CD14-positive monocyte (primary cell): ENCODE measurements at places on chromosomes 12 and 14.

- DNase-seq = no peak
These were observed 161.8 kb upstream of the IGF1 start for GRCh38 chr12:102642199-102642598.

DNA sequence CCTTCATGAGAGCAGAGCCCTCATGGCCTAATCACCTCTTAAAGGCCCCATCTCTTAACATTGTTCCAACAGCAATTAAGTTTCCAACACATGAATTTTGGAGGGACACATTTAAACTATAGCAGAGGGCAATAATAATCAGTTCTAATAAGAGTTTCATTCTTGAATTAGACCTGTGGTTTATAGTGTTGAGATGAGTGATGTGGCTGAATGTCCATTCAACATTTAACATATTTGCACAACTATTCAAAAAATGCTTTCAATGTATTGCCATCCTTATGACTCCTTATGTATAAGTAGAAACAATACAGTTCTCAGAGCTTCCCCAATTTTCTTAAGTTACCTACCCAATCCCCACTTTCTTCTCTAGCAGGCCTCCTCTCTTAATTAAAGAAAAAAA, 21.5 kb downstream of the KLHL28 start:
- DNase-seq = no peak

DNA sequence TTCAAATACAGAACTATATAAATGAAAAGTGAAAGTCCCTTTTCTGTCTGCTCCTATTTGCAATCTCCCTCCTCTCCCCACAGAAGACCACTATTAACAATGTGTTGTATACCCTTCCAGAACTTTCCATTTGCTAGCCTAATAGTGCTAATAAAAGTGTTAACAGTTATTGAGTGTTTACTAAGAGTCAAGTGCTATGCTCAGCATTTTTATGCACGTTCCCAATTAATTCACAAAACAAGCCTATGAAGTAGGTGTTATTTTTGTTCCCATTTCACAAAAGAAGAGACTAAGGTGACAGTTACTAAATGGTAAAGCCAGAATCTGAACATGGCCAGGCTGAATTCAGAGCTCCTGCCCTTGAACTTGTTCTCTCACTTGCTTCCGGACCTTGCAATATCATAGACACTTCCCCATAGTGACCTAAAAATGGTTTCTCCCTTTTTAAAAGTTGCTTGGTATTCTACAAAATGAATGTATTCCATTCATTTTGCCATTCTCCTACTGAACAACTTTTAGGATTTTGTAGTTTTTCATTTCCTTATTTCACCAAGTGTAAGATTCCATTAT, 1.6 kb upstream of the PRKAB1 start:
- DNase-seq = peak; percentile 42

- peak; percentile 51 for DNase-seq
These were observed 53.1 kb upstream of the STON2 start for GRCh38 chr14:81453166-81453766.

DNA sequence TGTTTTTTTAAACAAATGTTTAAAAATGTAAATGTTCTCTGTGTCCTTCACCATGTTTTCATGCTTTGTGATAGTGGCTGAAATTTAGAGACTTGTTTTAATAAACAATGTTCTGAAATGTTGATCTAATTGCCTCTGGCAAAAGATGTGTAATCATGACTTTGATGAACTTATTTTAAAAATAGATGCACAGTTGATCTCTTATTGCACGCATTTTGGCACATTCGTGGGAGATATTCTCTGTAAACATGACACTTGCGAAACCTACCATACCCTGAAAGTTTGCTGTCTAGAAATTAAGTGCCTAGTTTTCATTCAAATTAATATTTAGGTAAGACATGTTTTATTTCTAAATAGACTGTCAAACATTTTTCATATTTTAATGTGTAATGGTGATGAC, 119.7 kb upstream of the DNM1L start:
- no peak for DNase-seq

DNA sequence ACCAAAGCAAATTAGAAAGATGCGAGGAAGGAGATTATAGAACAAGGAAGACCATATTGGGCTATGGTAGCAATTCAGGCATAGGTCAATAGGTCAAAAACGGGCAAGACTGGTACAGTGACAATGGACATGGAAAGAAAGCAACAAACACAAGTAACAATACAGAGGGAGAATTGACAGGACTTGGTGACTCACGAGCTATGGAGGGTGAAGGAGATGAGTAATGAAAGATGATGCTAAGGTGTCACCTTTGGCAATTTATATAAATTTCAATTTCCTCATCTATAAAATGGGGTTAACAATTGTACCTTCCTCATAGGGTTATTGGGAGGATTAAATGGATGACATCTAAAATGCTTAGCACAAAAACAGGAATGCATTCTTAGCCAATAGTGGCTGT, 15.1 kb upstream of the DUSP16 start:
- no peak for DNase-seq

- no peak for DNase-seq
These were observed 48.9 kb upstream of the C14orf180 start for GRCh38 chr14:104530646-104531045.

DNA sequence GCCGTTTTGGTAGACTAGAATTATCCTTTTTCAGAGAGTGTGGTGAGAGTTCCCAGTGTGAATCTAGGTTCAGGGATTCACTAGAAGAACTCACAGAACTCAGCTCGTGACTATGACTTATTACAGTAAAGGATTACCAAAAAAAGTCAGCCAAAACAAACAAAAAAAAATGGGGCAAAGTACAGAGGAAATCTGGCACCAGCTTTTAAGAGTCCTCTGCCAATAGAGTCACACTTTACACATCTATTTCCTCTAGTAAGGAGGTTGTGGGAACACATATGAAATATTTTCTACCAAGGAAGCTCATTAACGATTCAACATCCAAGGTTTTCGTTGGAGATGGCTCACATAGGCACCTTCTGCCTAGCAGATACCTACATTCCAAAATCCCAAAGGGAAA, 28.2 kb downstream of the TSPAN19 start:
- no peak for DNase-seq

DNA sequence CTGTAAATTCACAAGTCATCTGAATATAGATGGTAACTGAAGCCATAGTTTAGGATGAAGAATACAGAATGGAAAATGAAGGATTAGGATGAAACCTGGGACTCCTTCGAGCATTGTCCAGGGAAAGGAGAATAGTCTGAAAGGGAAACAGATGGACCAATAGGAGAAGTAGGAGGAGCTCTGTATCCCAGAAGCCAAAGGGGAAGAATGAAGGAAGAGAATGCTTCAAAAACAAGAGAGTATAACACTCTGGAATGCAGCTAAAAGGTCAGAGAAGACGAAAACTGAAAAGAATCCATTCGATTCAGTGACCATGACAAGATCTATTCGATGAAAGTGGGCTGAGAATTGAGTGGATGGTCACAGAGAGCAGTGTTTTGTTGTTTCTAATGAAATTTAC, 1.0 kb downstream of the GMFB start:
- no peak for DNase-seq

DNA sequence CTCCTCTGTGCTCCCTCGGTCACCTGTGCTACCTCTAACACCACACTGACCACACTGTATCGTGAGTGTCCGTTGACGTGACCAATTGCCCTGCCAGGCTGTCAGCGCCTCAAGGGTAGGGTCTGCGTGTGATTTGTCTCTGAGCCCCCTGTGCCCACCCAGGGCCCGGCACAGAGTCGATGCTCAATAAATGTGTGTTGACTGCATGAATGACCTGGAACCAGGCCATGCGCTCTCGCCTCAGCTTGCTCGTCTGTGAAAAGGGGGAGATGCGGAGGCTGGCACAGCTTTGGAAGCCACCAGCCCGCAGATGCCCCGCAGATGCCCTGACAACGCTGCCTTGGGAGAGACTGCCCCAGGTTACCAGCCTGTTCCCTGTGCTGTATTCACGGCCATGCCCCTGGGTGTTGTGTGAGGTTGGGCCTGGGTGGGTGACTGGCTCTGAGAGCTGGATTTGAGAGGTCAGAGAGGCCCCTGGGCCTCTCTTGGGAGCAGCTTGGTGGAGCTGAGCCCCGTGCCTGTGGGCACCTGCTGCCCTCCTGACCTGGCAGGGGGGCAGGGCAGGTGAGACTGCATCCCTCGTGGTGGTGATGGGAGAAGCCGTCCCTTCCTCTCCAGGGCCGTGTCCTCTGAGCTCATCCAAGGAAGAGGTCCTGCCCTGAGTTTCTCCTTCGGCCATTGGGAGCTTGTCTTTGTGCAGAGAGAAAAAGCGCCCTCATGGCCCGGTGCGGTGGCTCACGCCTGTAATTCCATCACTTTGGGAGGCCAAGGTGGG, 43.2 kb downstream of the CYP46A1 start:
- DNase-seq = no peak

GRCh38 chr14:22887990-22888378, 5.0 kb downstream of the REM2 start:
- DNase-seq = no peak

GRCh38 chr14:37063467-37064240, 108.8 kb downstream of the SLC25A21 start:
- DNase-seq = no peak

DNA sequence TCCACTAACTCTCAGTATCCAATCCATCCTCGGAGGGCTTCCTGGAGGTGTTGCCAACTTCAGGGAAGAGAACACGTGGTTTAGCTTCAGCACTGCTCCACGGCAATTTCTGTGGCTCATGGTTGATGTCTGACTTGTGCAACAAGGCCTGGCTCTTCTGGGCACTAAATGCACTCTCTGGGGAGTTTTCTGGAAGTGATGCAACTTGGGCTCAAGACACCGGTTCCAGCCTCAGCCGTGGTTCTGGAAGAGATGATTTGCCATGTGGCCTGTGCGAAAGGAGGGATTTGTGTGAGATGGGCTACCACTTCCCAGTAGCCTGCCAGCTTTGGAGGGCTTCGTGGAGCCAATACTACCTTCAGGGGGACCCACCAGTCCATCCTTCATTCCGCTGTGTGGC, 118.6 kb upstream of the RTL1 start:
- no peak for DNase-seq

DNA sequence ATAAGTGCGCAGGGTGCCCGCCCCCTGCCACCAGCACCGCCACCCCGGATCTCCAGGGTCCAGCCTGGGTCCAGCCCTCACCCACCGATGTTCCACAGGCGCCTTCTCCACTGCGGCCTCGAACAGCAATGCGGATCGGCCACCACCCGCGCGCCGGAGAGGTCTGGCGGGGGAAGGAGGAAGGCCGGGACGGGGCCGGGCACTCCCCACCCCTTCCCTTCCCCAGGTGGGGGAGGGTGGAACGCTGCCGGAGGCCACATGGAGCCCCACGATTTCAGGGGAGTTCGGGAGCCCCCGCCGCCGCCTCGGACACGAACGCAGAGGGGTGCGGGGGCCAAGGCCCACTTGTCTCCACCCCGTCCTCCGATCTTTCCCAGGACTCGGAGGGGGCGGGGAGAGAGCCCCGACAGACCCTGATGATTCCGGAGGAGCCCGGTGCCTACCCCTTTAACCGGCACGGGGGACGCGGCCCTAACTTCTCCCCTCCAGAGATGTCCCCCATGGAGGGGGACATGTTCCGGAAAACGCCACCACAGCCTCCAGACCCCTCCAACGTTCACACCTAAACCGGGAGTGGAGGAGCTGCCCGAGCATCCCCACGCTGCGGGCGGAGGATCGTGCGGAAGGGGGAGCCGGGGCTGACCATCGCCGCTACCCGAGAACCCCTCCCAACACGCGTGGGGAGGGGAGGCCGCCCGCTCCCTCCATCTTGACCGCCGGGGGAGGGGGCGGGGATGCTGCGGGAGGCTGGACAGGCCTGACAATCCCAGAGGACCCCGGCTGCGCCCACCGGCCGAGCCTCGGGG, 1.1 kb downstream of the ATXN2 start:
- peak; percentile 54 for DNase-seq

- no peak for DNase-seq
These were observed at the start of gene FERMT2 for GRCh38 chr14:52950898-52951680. Gene FERMT2 (minus strand): TSS chr14:52951050. CDS start chr14:52950568, 482 bp downstream.

DNA sequence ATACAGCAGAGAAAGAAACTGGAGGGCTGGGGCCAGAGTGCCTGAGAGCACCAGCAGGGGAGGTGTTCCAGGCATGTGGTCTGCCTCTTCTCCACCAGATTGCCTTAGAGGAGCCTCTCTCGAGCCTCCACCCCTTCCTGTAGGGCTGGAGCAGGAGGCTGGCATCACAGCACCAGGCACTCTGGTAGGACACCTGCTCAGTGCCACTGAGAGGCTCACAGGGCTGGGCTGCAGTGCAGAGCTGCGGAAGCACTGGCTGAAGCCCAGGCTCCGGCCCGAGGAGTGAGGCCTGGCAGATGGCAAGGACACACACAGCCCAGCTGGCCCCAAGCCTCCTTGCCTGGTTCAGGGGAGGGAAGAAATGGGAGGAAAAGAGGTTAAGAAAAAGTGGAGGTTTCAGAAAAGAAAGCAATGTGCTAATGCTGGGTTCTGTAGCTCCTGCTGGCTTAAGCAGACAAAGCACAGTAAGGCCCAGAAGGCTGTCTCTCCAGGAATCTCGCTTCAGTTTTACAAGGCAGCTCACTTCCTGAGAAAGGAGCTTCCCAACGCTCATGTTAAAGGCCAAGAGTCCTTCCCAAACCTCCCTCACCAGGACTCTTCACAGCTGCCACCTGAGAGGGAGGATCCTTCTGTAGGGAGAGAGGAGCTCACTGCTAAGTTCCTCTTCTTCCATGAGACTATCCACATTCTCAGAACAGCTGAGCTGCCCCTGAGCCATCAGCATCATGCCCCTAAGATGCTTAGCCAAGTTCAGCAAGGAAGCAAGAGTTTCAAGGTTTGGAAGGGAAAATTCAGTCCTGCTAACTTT, 23.8 kb downstream of the SPTB start:
- no peak for DNase-seq

GRCh38 chr14:36553656-36554260, 28.7 kb downstream of the NKX2-8 start:
- no peak for DNase-seq
